ENCODE measurements at places on chromosomes 3 and 15.
A peak's percentile ranks its signal among the peaks of the same experiment; 100 is the strongest.

DNA sequence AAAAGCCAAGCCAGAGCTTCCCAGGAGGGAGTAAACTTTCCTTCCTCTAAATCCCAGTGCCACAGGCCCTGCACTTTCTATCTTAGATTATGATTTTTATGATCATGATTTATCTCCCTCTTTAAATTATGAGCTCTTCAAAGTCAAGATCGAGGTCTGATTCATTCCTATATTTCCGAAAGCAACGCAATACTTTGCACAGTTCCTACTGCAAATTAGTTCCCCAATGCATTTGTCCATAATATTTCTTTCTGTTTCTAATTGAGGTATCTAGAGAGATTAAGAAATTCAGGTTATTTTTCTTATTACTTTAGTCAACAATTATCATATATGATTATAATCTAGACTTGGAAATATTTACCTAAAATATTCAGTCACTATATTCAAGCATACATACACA lies 173.1 kb upstream of the LPP start:
- no peak for DNase-seq

GRCh38 chr3:71547249-71548198 lies 36.0 kb downstream of the FOXP1 start:
- DNase-seq = no peak

DNA sequence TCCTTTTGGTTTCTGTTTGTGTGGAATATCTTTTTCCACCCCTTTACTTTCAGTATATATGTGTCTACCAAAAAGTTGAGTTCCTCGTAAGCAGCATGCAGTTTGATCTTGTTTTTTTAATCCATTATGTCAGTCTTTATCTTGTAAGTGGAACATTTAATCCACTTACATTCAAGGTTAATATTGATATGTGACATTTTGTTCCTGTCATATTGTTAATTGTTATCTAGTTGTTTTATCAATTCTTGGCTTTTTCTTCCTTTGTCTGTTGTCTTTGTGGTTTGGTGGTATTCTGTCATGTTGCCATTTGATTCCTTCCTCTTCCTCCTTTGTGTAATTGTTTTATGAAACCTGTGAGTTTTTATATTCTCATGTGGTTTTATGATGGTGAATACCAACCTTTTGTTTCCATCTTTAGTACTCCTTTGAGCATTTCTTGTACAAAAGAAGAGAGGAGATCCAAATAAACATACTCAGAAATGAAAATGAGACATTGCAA lies 43.4 kb upstream of the XCR1 start:
- no peak for DNase-seq

DNA sequence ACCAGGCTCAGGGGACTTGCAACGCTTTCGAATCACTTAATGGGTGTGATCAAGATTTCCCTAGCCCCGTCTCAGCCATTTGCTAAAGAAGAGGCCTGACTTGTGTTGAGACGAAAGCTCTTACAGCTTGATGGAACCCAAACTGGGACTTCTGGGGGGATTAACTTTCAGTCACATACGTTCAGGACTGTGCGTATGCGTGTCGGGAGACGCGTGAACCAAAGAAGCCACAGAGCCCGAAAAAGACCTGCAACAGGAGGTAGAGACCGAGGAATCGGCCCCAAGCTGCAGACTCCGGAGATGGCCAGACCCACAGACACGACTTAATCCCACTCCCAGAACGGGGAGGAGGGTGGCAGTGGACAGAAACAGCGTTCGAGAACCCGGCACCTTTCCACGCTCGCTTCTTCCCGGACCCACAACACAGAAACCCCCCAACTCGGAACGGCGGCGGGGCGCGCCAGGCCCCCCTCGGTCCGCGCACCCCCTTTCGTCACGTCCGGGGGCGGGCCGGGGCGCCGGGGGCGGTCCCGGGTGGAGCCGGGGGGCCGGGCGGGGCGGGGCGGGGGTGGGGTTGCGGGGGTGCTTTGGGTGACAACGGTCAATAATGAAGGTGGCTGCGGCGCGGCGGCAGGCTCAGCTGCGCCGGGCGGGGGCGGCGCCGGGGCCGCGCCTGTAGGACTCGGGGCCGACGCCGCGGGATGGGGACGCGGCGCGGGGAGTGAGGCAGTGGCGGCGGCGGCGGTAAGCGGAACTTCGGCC lies at the start of gene ATP11B:
Gene ATP11B (plus strand): TSS at position 604 of the 762 bp plus-strand sequence. CDS start 256 bp downstream, outside the sequence.
- DNase-seq = peak; percentile 89

- DNase-seq = no peak
These were observed 261.3 kb upstream of the NSMCE3 start for GRCh38 chr15:29530966-29531365.

- DNase-seq = no peak
These were observed 51.7 kb downstream of the CRYGS start for GRCh38 chr3:186492385-186492984.

DNA sequence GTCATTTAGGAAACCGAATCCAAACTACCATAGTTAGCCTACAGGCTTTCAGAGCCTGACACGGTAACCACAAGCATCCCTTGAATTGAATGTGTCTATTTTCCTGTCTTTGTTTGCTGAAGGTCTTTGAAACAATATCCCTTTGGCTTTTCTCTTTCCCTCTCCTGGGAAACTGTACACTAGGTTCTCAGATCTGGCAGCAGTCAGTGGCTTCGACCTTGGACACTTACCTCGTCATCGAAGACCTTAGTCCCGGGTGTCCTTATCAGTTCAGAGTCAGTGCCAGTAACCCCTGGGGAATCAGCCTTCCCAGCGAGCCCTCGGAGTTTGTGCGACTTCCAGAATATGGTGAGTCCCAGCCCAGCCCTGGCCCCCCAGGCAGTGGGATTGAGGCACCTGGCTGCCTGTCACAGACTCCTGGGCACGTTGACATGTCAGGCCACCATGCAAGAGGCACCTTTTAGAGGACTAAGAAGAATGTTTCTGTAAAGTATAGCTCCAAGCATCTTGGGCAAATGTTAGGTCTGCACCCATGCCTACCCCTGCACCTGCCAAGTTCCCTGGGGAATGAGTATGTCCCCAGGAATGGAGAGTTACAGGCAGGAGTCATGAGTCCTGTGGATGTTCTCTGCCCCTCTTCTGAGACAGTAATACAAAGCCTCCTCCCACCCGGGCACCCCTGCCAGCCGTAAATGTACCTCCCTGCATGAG lies 30.4 kb upstream of the UMPS start:
- no peak for DNase-seq

- DNase-seq = no peak
These were observed 3.2 kb downstream of the MAPKBP1 start for GRCh38 chr15:41777421-41777973.

DNA sequence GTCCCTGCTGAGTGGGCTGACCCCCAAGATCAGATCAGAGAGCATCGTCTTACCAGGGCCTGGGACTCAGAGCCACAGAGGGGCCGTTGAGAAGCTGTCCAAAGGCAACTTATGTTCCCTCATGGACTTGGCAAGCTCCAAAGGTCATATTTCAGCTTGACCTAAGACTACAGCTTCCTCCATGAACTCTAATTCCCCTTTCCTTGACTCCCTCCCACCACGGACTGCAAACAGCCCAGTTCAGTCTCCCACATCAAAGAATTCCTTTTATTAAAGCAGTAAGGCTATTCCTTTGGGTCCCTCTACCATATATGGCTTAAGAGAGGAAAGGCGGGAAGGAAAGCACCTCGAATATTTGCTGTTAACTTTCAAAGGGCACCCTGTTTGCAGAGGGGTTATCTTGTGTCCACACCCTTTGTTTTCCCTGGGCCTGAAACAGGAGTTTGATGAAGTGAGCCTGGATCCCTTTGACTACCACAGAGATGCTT lies 146.1 kb upstream of the THBS1 start:
- no peak for DNase-seq

DNA sequence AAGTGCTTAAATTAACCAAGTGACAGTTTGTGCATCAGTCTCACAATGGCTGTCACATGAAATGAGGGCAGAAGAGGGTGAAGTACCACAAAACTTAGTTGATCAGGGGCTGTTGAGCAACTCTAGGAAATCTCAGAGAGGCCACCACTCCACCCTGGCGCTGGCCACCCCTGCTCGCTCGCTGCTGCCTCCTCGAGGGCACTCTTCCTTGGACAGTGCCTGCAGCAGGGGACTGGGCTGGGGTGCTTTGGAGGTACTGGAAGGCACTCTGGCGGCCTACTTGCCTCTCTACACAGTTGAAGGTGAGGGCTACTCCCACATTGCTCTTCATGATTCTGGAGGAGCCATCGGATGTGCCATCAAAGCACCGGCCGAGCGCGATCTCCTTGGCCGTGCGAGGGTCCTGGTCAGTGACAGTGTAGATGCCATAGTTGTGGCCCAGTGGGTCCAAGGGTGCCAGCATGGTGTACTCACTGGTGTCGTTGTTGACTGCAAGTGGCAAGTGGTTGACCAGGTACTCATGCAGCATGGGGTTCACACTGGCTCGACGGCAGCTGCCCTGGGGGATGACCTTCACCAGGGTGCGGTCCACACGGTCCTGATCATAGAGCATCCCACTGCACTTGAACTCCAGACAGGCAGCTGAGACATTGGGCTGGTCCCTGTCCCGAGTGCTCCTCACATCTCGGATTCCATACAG lies 11.6 kb upstream of the CLPX start:
- no peak for DNase-seq

DNA sequence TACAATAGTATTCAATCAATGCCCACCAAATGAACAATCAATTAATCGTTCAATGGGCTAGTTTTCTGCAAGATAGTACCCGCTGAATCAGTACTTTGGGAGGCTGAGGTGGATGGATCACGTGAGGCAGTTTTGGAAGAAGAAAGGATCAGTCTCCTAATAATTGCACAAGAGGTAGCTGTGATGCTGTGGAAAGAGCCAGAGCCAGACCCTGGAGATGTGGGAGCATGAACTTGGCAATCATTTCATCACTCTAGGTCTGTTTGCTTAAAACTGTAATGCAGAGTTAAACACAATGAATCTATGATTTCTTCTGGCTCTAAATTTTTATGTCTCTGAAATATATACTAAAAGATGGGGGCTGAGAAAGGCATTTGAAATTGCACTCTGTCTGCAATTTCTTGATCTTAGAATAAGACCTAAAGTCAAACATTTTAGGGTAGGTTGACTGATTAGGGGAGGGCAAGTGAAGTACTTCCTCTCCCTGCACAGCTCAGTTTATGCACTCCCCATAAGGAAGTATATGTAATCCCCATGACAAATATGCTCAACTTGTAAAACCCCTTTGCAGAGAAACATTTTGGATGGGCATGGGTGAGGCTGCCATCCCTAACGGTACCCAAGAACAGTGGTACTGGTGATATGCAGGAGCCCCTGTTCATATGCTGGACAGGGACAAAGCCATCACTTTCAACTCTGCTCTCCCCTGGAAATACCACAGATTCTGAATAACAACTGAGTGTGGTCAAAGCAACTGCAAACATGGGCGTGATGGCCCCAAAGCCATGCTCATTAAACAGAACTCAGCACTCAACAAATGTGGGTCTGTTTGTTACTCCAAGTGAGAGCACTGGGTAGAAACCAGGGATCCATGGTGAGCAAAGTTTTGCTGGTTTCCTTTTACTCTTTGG lies 28.6 kb upstream of the SPATA12 start:
- DNase-seq = no peak

GRCh38 chr3:123344907-123345594 lies 103.8 kb downstream of the ADCY5 start:
- DNase-seq = no peak

GRCh38 chr3:16338999-16339398 lies 74.0 kb downstream of the OXNAD1 start:
- no peak for DNase-seq
